ENCODE measurements at places on chromosomes 2 and 18.

GRCh38 chr18:8367217-8367988, 241.8 kb upstream of the RAB12 start:
- DNase-seq = no peak

DNA sequence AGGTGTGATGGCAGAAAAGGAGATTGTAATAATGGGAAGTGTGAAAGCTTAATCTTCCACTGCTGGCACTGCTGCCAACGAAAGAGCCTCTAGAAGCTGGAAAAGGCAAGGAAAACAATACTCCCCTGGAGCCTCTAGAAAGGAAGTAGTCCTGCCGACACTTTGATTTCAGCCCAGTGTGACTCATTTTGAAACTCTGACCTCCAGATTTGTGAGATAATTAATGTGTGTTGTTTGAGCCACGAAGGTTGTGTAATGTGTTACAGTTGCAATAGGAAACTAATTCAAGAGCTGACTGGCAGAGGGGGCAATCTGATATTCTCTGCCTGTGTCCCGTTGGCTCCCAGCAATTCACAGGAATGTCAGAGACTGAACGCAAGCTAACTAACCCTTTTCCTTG, 219.2 kb upstream of the UBE2E3 start:
- DNase-seq = no peak

GRCh38 chr2:3242747-3243369, 134.8 kb downstream of the EIPR1 start:
- no peak for DNase-seq

- no peak for DNase-seq
These were observed 602.2 kb downstream of the FBXO15 start for GRCh38 chr18:73545472-73545871.

DNA sequence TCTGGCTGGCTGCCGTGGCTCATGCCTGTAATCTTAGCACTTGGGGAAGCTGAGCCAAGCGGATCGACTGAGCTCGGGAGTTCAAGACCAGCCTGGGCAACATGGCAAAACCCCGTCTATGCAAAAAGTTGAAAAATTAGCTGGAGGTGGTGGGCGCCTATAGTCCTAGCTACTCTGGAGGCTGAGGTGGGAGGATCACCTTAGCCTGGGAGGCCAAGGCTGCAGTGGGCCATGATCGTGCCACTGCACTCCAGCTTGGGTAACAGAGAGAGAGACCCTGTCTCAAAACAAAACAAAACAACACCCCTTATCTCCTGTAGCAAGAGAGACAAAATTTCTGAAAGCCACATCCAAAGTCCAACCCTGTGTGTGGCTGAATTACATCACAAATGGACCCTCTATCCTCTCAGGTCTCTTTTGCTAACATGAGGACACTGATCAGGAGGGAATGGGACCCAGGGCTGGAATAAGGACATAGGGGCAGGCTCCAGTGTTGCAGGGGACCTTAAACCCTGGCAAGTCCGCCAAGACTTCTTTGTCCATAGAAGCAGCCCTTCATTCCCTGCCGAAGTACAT, 64.8 kb downstream of the PSMG2 start:
- peak; percentile 35 for DNase-seq

GRCh38 chr2:182324665-182325064, 102.2 kb downstream of the PDE1A start:
- DNase-seq = no peak

GRCh38 chr2:10260130-10260529, 42.6 kb upstream of the HPCAL1 start:
- no peak for DNase-seq

- DNase-seq = no peak
These were observed 119.7 kb upstream of the XIRP2 start for GRCh38 chr2:166768393-166769123.

DNA sequence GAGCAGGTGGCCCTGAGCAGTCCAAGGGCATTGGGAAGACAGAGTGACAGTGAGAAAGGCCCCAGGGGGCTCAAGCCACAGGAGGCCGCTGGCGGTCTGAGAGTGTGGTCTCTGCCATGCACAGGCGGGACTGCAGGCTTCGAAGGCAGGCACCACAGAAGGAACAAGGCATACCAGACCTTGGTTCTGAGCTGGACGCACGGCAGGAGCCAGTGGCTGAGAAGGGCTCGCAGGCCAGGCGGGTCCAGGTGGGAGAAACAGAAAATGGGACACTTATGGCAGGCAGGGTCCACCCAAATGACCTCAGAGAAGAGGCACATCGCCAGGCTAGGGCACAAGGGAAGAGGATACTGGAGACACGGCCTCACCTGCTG, 14.9 kb downstream of the HJURP start:
- peak; percentile 85 for DNase-seq

- peak; percentile 3 for DNase-seq
These were observed 115.2 kb downstream of the MAPK4 start for GRCh38 chr18:50675043-50675442.

DNA sequence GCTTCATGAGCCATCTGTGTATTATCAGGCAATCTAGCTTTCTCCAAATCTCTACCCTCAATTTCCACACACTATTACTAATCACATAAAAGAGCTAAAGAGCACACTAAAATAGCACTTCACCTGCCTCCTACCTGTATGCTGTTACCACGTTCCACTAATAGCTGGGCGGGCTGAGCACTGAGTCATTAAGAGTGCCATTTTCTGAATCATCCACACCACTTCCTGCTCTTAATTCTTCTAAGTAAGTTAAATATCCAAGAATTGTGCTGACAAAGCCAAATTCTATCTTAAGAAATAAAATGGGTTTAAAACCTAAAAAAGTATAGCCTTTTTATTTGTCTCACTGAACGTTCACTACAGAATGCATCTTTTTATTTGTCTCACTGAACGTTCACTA, 35.7 kb downstream of the NOL10 start:
- no peak for DNase-seq

GRCh38 chr18:8188184-8188583, 421.1 kb upstream of the RAB12 start:
- DNase-seq = no peak

DNA sequence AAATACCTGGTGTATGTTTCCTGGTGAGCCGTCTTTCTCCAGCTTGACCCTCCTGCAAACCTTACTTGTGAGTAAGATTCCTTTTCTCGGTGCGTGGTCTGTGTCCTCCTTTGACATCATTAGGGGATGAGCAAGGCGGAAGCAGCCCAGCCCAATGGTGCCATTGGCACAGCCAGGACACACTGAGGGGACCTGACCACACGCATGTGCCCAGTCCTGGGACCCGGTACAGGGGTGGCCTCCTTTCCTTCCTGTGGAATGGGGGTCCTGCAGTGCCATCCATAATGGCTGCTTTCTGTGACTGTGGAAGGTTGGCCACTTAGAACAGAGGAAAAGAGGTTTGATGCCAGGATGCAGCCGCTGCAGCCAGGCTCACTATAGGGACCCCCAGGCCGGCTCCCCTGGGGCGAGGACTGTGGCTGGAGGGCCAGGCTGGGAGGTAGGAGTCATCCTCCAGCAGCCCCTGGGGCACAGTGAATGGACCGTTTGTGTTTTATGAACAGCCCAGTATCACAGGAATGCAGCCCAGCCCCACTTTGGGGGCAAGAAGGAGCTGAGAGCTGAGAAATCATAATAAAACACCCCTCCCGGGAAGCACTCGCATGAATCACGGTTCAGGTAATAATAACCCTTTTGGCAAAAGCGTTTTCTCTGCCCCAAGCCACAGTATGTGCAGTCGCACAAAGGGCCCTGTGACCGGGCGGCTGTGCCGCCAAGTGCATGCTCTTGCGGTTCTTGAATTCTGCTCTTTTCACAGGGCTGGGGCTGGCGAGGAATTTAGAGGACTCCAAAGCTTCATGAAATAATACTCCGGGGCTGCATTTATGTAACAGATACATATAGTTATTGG, 73.2 kb downstream of the ASB1 start:
- peak; percentile 55 for DNase-seq

DNA sequence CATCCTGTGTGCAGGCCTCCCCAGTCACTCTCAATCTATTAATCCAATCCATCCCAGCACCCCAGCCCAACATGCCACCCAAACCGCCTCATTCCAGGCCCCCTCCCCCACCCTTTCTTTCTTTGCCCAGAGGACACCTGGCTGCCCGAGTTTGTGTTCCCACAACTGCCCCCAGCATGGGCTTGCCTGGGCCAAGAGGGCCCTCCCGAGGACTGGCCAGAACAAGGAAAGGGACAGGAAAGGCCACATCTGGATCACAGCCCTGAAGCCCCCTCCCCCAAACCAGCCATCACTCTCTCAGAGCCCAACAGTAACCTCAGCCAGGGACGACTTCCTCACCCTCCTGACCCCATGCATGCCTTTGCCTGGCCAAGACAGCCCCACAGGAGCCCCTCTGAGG, 1.2 kb downstream of the TNS1 start:
- no peak for DNase-seq

GRCh38 chr2:128732976-128733431, 414.3 kb upstream of the HS6ST1 start:
- no peak for DNase-seq

DNA sequence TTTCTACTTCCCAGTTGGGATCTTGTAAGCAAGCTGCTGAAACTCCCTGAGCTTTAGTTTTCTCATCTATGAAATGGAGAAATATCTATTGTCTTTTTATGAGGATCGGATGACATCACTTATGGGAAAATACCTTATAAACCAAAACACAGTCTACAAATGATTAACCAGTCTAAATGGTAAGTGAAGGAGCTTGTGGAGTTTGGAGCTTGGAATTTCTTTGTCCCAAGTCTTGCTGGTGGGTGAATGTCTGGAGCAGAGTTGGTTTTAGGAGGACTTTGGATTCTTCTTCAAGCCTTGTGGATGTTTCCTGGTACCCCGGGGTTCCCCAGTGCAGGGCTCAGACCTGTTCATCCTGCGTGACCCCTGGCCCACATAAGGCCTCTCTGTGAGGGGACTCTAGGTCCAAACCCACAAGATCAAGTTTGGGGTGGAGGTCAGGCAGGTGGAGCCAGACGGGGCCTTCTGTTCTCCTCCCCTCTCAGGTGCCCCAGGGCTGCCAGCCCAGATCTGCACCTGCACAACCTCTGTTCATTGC, 43.2 kb downstream of the FOSL2 start:
- no peak for DNase-seq

- no peak for DNase-seq
These were observed 165.0 kb downstream of the CDH19 start for GRCh38 chr18:66438711-66439536.

DNA sequence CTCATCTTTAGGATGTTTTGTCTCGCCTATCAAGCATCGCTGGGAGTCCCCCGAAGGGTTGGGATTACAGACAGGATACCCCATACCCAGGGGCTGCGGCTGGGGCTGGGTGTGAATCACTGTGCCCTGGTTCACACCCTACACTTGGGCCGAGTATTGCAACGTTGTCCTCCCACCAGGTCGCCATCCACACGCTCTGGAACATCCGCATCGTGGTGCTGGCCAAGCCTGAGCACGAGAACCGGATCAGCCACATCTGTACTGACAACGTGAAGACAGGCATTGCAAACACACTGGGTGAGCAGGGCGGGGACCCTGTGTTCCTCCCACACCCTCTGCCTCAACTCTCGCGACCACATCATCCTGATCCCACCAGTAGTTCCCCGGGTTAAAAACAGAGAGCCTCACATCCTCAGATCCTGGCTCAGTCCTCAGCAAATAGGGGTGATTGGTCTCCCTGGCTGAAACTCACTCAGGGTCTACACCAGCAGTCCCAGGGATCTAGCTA, 87.3 kb upstream of the ATG16L1 start:
- DNase-seq = no peak

DNA sequence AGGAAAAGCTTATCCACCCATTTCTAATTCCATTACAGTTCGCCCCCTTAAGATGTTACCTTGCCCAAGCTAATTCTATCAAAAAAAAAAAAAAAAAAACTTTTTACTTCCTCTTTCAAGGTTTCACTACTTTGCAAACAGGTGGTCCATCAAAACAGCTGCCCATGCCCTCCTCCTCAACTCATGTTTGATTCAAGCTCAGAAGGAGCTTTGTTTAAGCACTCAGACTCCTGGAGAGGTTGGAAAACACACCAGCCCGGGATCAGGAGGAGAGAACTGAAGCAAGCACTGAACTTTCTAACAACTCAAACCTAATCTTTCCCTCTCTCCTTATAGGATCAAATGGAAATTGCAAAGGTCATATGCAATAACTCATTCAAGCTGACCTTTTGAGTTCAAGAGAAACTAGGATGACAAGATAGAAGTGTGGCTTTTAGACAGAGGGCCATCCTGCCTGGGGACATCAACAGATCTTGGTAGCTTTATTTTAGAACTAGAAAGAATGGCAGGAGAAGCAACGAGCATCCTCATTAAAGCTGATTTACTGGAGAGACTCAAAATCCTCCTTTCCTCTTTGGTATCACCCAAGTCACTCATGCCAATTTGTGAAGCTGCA, 28.3 kb upstream of the FZD7 start:
- DNase-seq = no peak

GRCh38 chr18:23992089-23992940, 22.2 kb upstream of the TTC39C start:
- no peak for DNase-seq

DNA sequence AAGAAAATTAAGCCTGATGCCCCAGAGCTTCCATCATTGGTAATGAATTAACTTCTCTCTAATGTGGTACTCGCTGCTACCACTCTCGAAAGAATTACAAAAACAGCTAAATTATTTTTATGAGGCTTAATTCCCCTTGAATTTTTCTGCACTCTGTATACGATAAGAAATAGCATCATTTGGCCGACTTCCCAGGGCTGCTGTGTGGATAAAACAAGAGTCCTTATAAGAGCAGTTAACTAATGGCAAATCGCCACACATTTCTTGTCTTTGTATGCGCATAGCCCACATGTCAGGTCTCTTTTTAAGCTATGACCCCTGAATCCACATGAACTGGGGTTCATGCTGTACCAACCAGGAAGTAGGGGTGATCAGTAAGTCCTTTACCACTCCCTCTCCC, 668.4 kb downstream of the TMEM182 start:
- DNase-seq = no peak

- no peak for DNase-seq
These were observed 317.8 kb upstream of the ZNF521 start for GRCh38 chr18:25669741-25670140.

DNA sequence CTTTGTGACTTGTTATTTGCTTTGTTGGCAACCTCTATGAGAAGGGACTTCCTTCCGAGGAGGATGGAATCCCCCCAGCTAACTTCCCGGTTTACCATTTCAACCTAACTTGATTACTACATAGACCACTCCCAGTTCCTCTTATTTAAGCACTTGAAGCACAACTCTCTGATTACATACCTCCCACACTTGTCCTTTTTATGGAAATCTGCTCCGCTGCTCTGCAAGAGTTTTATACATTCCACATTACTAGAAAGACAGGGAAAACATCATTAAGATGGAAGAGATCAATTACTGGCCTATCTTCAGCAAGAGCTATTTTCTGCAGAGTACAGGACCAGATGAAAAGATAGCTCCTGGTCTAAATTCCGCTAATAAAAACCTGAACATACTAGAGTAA, 160.0 kb upstream of the PGAP1 start:
- no peak for DNase-seq

DNA sequence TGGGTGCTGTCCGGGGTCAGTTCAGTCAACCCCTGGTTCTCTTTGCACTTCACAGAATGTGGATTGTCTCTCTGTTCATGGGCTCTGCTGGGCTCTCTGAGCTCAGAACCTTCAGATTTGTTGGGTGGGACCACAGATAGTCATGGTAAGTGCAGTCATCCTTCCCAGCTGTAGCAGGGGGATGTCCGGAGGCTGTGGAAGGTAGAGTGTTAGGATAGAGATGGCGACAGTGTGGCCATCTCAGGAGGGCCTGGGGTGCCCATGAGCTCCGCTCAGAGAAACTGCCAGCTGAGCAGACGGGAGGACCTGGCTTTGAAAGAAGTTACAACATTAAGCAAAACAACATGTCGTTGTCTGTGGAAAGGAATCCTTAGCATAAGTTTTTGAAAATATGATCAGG, 149.8 kb downstream of the FAM210A start:
- DNase-seq = no peak
